Progenitor cell of endocrine pancreas (in vitro differentiated cells): ENCODE measurements at places on chromosomes 4 and X. TPM values are rescaled to one million over a fixed set of nuclear protein-coding genes. Genes with fewer than 3 reads are reported as not detected.

DNA sequence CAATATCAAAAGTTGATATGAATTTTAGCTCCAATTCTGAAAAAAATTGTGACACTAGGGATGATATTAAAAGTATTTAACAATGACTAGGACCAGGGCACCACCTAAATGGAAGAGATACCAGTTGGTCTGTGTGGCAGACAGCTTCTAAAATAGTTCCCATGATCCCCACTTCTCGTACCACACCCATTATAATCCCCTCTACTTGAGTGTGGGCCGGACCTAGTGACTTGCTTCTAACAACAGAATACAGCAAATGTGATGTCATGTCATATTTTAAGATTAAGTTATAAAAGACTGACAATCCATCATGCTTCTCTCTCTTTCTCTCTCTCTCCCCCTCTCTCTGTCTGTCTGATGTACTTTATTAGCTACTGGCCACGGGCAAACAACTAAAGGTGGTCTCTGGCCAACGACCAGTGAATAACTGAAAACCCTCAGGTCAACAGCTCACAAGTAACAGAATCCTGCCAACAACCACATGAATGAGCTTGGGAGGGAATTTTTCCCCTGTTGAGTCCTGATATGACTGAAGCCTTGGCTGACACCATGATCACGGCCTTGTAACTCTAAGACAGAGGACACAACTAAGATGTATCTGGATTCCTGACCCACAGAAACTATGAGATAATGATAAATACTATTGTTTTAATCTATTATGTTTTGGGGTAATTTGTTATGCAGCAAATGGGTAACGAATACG lies 34.4 kb downstream of the FAM13A start:
- DNase-seq, result no peak
- H3K36me3 ChIP-seq, result peaks cover 10% of the 10 kb centered on the region
- peak overlapping the region; percentile 67 for H3K27ac ChIP-seq
- H3K4me1 ChIP-seq, result peaks cover 20% of the 10 kb centered on the region
- no peaks in the 10 kb centered on the region for H3K27me3 ChIP-seq

GRCh38 chrX:150476164-150476699 lies 92.2 kb upstream of the MTM1 start:
- no peaks in the 10 kb centered on the region for H3K4me1 ChIP-seq
- no peaks in the 10 kb centered on the region for H3K36me3 ChIP-seq
- H3K27me3 ChIP-seq, result no peaks in the 10 kb centered on the region
- DNase-seq, result no peak

DNA sequence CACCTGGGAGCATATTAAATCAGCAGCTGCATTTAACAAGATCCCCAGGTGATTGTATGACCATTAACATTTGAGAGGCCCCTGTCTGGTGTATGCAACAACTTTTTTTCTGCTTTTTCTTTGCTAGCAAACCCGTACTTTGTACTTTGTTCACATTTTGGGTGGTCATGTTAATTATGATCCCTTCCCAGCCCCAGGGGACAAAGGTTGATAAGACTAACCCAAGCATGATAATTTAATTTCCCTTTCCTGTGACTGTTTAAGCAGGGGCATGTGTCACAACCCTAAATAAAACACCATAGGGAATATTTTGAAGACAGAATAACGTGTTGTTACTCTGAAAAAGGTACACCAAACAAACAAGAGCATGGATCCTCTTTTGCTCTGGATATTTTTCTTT lies 332.0 kb downstream of the PCDH18 start:
- no peak overlapping the region for H3K4me3 ChIP-seq
- H3K27ac ChIP-seq, result no peak overlapping the region
- DNase-seq, result no peak
- H3K4me1 ChIP-seq, result no peaks in the 10 kb centered on the region
- no peaks in the 10 kb centered on the region for H3K36me3 ChIP-seq
- H3K27me3 ChIP-seq, result no peaks in the 10 kb centered on the region

DNA sequence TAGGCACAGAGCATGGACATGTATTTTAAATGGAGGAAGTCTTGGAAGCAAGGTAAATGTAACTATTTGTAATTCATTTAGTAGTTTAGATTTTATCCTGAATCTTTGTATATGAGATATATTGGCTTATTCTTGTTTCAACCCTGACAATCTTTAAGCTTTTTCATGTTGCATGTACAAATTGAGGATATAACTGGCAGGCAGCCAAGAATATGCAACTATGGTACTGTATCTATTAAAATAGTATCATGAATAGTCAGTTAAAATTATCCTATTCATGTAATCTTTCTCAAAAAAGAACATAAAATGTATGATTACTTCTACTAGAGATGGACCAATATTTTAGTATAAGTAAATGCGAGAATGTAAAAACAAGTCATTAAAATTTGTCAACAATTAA lies 1141.5 kb downstream of the PCDH18 start:
- no peak for DNase-seq
- H3K4me3 ChIP-seq, result no peak overlapping the region
- H3K27ac ChIP-seq, result no peak overlapping the region
- H3K27me3 ChIP-seq, result no peaks in the 10 kb centered on the region
- H3K36me3 ChIP-seq, result no peaks in the 10 kb centered on the region
- H3K4me1 ChIP-seq, result no peaks in the 10 kb centered on the region

DNA sequence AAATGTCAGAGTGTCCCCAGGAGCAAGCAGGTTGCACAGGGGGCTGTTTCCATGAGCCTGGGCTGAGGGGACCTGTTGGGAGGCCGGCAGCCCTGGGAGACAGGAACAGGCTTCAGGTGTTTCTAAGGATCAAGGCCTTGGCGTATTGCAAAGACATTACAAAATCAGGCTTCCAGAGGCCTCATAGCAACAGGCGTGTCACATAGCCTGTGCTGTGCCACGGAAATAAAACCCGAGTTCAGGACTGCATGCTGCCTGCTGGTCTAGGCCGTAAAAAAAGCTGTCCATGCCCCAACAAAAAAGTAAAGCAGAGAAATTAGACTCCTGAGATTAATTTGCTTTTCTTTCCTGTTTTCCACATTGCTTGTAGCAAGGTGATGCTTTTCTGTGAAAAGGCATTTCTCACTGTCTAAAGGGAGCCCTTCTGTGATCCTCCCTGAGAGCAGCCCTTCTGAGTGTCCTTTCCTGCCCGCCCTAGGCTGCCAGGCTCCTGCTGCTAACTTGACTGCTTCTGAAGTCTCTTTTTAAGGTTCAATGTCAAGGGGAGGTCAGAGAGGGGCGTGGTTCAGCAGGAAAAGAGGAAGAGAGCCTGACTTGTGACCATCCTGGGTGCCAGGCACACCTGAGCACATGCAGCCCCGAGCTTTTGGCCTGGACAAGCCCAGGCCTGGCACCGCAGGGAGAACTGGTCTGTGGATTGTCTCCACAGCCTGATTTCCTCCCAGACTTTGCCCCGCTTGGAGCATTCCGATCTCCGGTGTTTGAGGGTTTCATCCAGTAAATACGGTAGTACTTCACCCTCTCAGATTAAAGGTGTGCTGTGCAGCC lies 21.3 kb downstream of the SHROOM2 start:
- H3K4me1 ChIP-seq, result no peaks in the 10 kb centered on the region
- no peak overlapping the region for H3K4me3 ChIP-seq
- H3K27ac ChIP-seq, result no peak overlapping the region
- H3K36me3 ChIP-seq, result peaks cover 3% of the 10 kb centered on the region
- no peaks in the 10 kb centered on the region for H3K27me3 ChIP-seq

- H3K4me1 ChIP-seq, result peaks cover 4% of the 10 kb centered on the region
- DNase-seq, result peak; percentile 79
- H3K36me3 ChIP-seq, result no peaks in the 10 kb centered on the region
- H3K27me3 ChIP-seq, result peaks cover 14% of the 10 kb centered on the region
Measured at GRCh38 chr4:101790521-101791181, at the start of gene BANK1. BANK1 (plus strand) TSS chr4:101790730; CDS start chr4:101790881, 151 bp downstream.

DNA sequence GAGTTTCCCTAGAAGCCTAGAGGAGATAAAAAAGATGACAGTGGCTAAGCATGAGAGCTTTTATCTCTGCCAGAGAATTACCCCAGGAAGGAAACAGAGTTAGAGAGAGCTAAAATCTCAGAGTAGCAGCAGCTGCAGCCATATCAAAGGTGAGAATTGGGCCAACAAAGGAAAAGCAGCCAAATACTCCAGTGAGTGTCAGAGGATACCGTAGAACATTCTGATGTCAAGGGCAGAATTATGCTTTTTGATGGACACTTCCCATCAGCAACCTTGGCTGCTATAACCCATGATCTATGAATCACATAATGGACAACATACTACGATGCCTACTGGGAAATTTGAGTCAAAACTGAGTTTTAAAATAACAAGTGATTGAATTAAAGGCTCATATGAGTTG lies 405.8 kb upstream of the CPEB2 start:
- DNase-seq, result no peak
- H3K27ac ChIP-seq, result no peak overlapping the region
- H3K36me3 ChIP-seq, result no peaks in the 10 kb centered on the region
- no peak overlapping the region for H3K4me3 ChIP-seq
- H3K4me1 ChIP-seq, result no peaks in the 10 kb centered on the region

- no peak for DNase-seq
- H3K36me3 ChIP-seq, result no peaks in the 10 kb centered on the region
- H3K4me3 ChIP-seq, result no peak overlapping the region
- no peak overlapping the region for H3K27ac ChIP-seq
- H3K27me3 ChIP-seq, result no peaks in the 10 kb centered on the region
- no peaks in the 10 kb centered on the region for H3K4me1 ChIP-seq
Measured at GRCh38 chr4:171759274-171759673, 53.9 kb upstream of the GALNTL6 start.

GRCh38 chrX:20445109-20445508 lies 178.4 kb upstream of the RPS6KA3 start:
- H3K27ac ChIP-seq, result no peak overlapping the region
- H3K36me3 ChIP-seq, result no peaks in the 10 kb centered on the region
- H3K4me3 ChIP-seq, result no peak overlapping the region
- peaks cover 7% of the 10 kb centered on the region for H3K4me1 ChIP-seq
- DNase-seq, result no peak
- H3K27me3 ChIP-seq, result no peaks in the 10 kb centered on the region

Gene BEX1
- 123 and 128 TPM in 2 replicates for total RNA-seq

GRCh38 chrX:119682019-119682989 lies 10.7 kb downstream of the SEPTIN6 start:
- H3K4me3 ChIP-seq, result no peak overlapping the region
- H3K4me1 ChIP-seq, result peaks cover 3% of the 10 kb centered on the region
- H3K36me3 ChIP-seq, result no peaks in the 10 kb centered on the region
- no peak for DNase-seq
- H3K27ac ChIP-seq, result no peak overlapping the region
- H3K27me3 ChIP-seq, result no peaks in the 10 kb centered on the region

DNA sequence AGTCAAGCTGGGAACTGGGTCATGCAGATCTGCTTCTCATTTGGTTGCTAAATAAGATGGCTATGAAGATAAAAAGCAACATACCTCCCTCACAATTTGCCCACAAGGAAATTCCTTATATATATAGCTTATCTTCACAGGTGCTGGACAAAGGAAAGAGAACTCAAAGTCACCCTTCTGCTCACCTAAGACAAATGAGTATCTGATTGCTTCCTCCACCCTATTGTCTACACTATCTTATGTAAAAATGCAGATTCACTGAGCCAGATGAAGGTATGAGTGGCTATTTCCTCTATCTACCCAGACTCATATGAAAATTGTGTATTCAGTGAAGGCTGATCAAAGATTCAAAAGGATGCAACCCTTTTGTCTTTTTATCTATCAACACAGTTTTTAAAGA lies 50.8 kb downstream of the CHM start:
- H3K4me1 ChIP-seq, result peaks cover 25% of the 10 kb centered on the region
- no peak overlapping the region for H3K4me3 ChIP-seq
- no peak for DNase-seq
- H3K27me3 ChIP-seq, result no peaks in the 10 kb centered on the region
- no peak overlapping the region for H3K27ac ChIP-seq

DNA sequence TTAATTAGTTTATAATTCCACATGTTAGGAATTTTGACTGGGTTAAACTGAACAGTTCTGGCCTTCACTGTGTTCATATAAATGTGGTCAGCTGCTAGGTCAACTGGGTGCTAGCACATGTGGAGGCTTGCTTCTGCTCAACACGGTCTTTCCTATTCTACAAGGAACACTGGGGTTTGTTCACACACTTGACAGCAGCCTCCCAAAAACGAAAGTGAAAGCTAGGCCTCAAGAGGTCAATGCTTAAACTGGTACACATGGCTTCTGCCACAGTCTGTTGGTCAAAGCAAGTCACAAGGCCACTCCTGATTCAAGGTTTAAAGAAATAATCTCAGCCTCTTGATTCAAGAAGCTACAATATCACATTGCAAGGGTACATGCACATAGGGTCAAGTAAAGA lies 126.5 kb downstream of the QDPR start:
- H3K27me3 ChIP-seq, result no peaks in the 10 kb centered on the region
- H3K27ac ChIP-seq, result no peak overlapping the region
- H3K4me3 ChIP-seq, result no peak overlapping the region
- no peaks in the 10 kb centered on the region for H3K36me3 ChIP-seq

Gene HTN1
- not detected in 2 replicates for total RNA-seq

DNA sequence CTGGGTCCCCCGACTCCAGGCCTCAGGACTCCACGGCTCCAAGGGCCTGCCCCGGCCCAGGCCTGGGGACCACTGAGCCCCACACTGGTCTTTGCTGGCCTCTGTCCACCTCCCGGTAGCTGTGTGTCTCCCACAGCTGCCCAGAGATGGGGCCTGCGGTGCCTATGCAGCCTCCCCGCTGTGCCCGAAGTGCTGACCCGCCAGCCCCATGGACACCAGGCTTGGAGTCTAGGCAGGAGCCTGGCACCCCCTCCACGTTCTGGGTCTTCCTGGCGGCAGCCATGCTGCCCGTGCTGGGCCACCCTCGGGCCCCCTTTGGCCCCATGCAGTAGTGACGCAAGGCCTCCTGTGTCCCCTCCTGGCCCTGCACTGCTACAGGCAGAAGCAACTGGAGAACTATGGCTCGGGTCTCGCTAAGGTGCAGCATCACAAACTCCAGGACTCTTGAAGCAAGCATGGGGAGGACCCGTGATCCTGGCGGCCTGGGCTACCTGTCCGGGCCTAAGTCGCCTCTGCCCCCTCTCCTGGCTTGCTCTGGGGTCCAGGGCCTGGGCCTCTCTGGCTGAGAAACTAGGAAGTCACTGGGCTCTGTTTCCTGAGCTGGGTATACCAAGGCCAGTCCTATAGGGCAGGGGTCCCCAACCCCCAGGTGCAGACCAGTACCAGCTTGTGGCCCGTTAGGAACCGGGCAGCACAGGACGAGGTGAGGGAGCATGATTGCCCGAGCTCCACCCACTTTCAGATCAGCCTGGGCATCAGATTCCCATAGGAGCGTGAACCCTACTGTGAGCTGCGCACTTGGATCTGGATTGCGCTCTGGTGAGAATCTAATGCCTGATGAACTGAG lies 917 bp downstream of the MYL5 start:
- H3K4me1 ChIP-seq, result peaks cover 6% of the 10 kb centered on the region
- no peak for DNase-seq
- no peaks in the 10 kb centered on the region for H3K27me3 ChIP-seq

Gene YY2
- 2.2 and 2.3 TPM in 2 replicates for total RNA-seq

Gene AFP
- total RNA-seq, result 166 and 254 TPM in 2 replicates

- H3K4me3 ChIP-seq, result no peak overlapping the region
- no peaks in the 10 kb centered on the region for H3K4me1 ChIP-seq
- H3K27me3 ChIP-seq, result no peaks in the 10 kb centered on the region
- H3K27ac ChIP-seq, result no peak overlapping the region
- DNase-seq, result no peak
Measured at GRCh38 chr4:99273704-99274103, 17.1 kb downstream of the ADH1A start.
